ENCODE measurements at places on chromosomes 1 and 21.

DNA sequence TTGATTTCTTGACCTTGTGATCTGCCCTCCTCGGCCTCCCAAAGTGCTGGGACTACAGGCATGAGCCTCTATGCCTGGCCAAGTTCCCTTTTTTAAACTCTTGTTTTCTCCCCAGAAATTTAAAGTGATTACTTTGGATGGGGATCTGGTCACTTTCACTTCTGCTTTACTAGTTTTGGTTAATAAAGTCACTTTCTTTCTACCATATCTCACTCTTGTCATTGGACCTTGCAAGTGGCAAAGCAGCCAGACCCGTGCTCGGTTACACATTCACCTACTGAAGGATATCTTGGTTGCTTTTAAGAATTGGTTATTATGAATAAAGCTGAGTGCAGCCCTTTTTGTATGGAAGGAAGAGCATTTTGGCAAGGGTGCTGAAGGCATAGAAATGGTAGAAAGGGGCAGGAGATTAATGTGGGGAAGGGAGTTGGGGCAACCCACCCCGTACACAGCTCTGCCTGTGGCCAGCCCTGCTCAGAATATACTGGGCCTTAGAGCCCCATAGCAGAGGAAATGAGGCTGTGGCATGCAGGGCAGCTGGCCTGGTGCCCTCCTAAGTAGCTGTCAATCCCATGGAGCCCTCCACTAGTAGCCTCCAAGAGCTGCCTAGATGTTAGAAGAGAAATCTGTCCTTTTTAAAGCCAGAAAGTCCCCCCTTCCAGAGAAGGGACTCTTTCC lies 40.7 kb downstream of the CD2 start:
- no peak for DNase-seq

DNA sequence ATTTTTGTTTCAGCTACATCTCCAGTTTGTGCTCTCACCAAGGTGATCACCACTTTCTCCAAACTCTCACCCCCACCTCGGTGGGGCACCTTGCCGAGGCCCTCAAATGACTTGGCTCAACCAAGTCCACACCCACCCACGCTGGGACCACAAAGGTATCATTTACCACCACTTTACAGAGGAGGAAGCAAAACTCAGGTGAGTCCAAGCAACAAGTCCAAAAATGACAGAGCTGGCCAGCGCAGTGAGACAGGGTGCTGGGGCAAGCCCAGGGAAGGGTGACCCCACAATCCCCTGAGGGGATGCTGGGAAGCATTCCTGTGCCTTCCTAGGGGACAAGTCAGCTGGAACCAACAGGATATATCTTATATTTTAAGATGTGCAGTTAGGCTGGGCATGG lies 24.7 kb downstream of the SSBP3 start:
- no peak for DNase-seq

DNA sequence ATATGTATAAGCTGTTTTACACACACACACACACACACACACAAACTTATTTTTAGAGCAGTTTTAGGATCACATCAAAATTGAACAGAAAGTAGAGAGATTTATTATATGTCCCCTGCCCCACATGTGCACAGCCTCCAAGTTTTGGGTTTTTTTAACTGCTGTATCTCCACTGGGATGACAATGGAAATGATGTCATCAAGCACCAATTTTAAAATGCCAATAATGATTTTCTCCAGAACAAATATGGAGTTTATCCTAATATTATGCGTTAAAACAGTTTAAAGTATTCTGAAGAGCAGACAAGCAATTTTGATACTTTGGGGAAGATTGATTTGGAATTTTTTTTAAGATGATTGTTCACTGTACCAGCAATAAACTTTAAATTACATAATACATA lies 56.7 kb downstream of the GFI1 start:
- DNase-seq = no peak

DNA sequence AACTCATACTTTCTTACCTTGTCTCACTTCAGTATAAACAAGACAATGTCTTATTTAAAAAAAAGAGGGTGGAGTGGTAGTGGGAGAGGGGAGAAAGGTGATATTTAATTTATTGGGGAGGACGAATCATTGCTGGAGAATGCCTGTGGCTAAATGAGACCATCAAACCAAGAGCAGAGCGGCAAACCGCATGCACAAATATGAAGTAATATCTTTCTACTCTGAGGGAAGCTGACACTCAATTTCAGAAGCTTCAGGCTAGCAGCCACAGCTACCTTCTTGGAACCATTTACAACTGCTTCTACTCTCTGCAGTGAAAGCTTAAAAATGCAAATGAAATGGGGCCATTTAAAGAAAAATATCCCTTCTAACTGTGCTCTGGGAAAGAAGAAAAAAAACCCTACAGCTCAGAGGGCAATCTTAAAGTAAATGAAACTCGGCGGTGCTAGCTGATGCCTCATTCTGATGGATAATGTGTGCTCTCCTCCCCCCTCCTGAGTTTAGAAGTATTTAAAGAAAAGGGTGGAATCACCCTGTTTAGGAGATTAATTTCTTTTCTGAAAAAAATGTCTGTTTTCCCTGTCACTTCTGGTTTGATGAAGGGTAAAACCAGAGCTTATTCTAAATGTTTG lies 178.2 kb upstream of the CAMK1G start:
- no peak for DNase-seq

DNA sequence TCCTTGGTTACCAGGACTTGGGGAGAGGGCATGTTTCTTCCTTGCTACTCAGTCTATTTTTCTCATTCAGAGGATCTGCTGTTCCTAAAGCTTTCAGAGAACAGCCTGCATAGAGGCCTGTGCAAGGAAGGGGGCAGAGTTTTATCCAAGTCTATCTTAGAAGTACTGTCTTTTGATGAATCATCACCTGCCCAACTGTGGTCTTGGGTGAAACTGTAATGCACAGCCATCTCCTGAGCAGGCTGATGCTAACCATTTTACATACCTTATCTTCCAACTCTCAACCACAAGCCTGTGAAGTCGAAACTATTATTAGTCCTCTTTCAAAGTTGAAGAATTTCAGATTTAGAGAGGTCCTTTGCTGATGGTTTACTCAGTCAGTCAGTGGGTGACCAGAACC lies 368.0 kb downstream of the HHAT start:
- DNase-seq = no peak

DNA sequence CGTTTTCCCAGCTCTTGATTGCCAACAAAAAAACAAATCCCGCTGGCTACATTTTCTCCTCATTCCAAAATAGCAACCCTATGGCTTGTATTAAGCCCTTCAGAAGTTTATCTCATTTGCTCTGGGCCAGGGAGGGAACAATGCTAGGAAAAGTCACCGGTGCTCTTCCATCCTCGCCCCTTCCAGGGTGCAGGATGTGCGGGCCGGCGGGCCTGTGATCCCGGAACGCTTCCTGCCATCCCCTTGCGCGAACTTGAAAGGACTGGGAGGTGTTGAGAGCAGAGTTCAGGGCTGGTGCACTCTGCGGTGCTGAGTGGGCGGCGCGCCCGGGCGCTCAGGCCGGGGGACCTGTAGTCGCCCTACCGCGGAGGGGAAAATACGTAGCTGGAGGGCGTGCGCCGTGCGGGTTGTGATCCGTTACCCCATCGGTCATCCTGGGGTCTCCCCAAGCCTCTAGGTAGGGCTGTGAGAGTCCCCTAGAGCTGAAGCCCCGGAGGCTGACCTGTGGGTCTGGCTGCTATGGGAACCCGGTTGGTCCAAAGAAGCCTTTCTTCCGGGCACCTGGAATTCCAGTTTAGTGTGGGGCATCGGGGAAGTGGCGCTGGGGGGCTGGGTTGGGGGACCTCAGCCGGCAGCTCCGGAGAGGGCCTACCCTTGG lies 13.1 kb downstream of the NR5A2 start:
- DNase-seq = peak; percentile 80
